ENCODE measurements at places on chromosomes 1 and 21.

DNA sequence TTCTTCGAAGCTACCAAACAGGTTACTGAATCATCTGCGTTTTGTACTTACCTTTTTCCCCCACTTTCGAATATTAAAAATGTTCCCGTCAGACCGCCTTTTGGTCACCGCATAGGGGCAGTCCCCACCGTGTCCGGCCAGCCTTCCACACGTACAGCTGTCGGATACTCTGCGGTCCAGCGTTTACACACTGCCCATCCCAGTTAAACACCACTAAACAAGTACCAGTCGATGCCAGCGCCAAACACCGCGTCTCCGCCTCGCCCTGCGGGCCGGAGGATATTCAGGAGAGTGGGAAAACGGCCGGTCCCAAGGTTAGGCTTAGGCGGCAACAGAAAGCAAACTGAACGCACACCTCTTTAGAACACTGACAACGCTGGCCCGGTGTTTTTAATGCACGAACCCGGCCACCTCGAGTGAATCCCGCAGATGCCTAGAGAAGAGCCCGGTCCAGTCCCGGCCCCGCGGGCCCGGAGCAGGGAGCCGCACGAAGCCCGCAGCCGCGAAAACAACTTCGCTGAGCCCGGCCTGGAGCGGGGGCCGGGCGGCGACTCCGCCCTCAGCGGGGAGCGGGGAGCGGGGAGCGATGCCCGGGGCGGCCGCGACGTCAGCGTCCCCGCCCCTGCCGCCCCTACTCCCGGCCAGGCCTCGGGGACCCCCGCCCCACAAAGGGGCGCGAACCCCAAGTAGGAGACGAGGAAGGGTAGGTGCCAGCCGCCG, 730 bp upstream of the PHF13 start:
- peak; percentile 86 for DNase-seq

DNA sequence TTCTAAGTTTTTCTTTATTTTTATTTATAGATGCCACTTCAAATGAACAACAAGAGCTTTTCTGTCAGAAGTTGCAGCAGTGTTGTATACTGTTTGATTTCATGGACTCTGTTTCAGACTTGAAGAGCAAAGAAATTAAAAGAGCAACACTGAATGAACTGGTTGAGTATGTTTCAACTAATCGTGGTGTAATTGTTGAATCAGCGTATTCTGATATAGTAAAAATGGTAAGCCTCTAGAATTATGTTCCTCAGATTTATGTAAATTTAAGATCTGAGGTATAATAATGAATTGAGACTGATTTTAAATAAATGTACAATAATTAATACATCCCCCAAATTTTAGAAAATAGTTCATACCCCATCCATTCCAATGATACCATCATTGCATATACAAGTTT, 43.9 kb downstream of the PPP2R5A start:
- no peak for DNase-seq

DNA sequence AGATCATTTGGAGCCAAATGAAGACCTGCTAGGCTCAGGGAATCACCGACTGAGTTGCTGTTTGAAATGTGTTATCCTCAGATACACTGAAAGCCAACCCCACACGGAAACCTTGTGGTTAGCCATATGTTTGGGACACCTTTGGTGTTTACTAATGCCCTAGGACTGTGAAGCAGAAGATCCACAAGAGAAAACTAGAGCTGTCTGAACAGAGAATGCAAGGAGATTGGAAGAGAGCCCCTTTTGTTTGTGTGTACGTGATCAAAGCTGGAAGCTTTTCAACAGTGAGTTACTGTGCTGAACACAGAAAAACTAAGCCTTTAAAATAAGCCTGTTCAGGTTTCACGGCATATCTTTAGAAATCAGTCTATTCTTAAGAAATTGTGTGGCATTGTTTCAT, 908.2 kb upstream of the ADGRL2 start:
- no peak for DNase-seq

GRCh38 chr1:245887829-245888228, 619.2 kb downstream of the SMYD3 start:
- no peak for DNase-seq

DNA sequence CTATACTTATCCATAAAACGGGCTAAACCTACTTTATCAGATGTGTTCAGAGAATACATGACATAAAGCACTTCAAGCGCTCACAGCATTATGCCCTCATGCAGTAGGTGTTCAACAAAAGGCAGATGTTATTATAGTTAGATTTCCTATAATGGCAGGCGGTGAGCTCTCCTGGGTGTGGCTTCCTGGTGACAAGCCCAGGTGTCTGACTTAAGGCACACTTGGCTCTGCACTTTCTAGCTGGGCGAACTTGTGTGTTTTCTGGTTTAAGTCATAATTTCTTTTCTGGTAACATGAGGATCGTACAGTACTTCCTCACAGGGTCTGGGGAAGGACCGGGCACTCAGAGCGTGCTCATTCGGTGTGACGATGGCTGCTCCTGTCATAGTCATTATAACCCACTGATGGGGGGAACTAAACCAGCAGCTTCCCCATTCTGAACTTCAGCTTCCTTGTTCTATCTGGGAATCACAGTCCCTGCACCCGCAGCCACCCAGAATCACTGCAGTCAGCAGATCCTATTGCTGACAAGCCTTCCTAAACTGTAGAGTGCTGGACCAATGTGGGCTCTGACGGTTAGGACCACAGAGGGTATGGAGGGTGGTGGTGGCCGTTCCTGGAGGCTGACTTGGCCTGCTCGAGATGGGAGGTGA, 52.8 kb downstream of the IGSF21 start:
- DNase-seq, result no peak
